ENCODE measurements at places on chromosomes 5 and 9. TPM values are rescaled to one million over a fixed set of nuclear protein-coding genes. Genes with fewer than 3 reads are reported as not detected.

Gene SLC46A2
- 63.4 TPM for total RNA-seq

Gene PLCXD3
- 0.34 TPM for total RNA-seq

Gene NSG2
- not detected for total RNA-seq

Gene FRMD3
- total RNA-seq = 2.2 TPM

Gene PROP1
- total RNA-seq = not detected

All from lower leg skin (tissue), 4 donors.